AG20443 (cell line): ENCODE measurements at places on chromosomes 12 and 14.

DNA sequence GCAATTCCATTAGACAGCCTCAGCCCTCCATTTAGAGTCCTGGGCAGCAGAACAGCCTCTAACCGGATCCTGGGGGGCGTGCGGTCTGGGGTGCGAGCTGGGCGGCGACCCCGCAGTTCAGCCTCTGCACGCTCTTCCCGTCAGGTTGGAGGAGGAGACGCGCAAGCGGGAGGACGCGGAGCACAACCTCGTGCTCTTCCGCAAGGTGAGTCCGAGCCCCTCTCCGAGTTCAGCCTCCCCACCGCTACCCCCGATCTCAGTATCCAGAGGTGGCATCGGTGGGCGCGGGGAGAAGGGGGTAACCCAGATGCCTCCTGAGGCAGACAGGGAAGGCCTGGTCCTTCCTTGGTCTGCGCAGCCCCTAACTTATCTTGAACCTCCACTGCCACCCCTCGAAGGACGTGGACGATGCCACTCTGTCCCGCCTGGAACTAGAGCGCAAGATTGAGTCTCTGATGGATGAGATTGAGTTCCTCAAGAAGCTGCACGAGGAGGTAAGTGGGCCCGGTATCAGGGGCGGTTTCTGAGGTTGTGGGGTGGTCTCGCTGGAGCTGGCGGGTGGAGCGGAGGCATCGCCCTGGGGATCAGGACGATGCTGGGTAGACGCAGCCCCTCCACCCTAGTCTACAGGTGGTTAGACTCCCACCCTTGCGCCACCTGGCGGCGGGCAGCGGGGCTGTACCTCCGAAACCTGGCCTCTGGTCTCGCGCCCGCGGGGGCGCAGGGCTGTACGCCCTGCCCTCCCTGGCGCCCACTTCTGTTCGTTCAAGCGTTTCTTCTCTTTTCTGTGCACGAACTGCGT is 1.3 kb downstream of the PRPH start:
- DNase-seq = peak; percentile 75

GRCh38 chr14:52314595-52315354 is 663 bp downstream of the PTGER2 start:
- DNase-seq = peak; percentile 57

- no peak for DNase-seq
Measured at GRCh38 chr14:102492531-102492910, 17.1 kb downstream of the ANKRD9 start.

DNA sequence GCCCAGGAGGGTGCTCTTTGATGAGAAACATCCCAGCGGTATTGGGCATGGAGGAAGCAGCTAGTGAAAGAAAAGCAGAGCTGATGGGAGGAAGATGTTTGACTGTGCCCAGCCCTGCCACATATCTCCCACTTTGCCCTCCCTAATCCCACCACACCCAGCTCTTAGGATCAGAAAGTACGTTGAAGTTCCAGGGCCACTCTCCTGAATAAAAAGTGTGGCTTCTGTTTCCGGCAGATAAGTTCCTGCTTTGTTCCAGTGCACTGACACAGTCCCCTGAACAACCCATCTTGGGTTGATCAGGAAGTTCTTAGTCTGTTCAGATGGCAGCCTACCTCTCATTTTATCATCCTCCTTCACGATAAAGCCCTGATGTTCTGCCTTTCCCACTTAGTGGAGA is 16.5 kb downstream of the TPCN1 start:
- DNase-seq = peak; percentile 1

- DNase-seq = no peak
Measured at GRCh38 chr14:80584744-80585505, 356.6 kb downstream of the CEP128 start.

DNA sequence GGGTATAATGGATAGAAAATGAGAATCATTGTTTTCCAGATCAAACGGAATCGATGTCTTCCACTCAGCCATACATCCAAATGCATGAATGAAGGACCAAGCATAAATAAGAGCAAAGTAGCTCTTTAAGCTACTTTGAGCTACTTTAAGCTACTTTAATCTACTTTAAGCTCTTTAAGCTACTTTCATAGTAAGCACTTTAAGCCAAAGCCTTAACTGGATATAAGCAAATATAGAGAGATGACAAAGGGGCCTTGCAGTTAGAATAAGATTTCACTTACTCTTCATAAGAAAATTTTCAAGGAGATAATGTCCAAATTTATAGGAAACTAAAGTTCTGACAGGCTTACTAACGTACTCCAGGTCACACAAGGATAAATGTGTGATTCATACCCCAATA is 355.6 kb upstream of the KITLG start:
- no peak for DNase-seq

DNA sequence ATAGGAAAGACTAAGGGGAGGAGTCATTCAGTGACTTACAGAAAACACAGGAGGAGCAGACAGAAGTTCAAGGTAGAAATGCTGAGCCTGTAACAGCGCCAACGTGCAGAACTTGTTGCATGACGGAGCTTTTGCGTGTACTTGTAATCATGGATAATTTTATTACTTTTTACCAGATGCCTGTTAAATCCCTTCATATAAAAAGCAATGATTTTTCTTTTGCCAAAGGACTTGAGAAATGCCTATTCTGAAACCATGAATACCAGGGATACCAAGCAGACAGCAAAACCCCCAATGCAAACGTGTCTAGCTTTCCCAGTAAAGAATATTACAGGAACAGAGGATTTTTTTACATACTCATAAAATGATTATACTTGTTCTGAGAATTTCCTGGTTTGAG is 163.6 kb upstream of the GSC start:
- peak; percentile 30 for DNase-seq

- no peak for DNase-seq
Measured at GRCh38 chr12:33639975-33640374, 200.4 kb upstream of the SYT10 start.

DNA sequence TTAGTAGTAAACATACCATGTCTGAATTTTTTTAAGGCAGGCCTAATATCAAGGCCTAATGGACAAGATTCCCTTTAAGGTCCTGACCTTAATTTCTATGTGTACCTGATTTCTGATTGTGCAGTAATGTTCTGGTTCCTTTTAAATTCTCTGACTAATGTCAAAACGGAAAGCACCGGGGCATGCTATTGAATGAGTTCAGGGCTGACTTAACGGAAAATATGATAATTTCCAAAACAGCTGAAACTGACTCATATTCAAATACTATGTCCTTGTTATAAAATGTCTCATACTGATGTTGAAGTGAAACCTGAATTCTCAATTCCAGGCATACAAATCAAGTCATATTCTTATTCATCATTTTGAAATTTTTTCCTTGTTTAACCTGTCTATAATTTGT is 6.7 kb downstream of the TAS2R43 start:
- DNase-seq = no peak

DNA sequence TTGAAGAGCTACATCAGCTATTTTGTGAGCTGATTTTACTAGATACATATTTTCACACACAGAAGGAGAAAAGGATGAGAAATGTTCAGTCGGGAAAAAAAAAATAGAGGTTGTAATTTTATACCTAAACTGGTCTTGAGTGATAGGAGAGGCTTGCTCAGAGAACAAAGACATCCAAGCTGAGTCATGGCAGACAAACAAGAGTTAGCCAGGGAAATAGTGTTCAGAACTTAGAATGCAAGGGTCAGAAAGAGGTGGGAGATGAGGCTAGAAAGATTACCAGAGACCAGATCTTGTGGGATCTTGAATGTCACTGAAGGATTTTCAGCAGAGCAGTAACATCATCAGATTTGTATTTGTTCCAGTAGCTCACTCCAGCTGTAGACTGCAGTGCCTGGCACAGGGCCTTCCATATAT is 121.9 kb upstream of the ATF1 start:
- DNase-seq = no peak

DNA sequence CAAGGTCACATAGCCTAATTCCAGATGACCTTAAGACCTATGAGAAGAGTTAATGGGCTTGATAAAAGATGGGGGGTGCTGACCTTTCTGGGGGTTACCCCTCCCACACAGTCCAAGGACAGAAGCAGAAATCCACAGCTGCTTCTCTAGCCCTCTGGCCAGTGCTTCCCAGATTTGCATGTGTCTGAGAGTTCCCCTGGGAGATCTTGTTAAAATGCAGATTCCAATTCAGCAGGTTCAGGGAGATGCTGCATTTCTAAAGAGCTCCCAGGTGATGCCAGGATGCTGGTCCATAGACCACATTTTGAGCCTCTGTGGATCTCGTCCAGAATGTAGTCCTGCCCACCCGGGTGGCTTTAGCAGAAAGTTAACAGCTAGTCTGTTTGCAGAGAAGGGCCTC is 82.1 kb downstream of the WSCD2 start:
- DNase-seq = no peak

DNA sequence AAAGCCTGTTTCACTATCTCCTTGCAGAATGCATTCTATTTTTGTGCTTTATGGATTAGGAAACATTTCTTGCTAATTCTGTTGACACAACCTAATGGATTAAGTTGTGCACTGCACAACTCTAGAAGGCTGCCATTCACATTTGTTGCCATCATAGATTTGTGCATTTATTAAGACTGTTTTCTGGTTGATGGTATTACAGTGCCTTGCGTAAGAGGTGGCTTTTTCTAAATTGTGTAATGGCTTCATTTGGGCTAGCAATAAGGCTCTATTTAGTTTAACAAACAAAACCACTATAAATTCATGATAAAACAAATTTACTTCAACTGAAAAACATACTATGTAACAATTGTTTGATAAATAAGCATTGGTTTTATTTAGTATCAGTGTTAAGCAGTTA is 175.9 kb downstream of the TRHDE start:
- no peak for DNase-seq

GRCh38 chr12:47734725-47735480 is 9.6 kb upstream of the ENDOU start:
- DNase-seq = no peak

DNA sequence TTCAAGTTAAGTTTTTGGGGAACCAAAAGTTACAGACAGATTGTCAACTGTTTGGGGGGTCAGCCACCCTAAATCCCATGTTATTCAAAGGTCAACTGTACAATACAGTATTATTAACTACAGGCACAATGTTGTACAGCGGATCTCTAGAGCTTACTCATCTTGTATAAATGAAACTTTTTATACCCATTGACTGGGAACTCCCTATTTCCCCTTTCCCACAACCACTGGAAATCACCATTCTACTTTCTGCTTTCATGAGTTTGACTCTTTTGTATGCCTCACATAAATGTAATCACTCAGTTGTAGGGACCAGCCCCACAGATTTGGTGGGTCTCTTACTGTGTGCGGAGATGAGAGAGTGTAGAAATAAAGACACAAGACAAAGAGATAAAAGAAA is 57.8 kb downstream of the SLCO1B3 start:
- no peak for DNase-seq

DNA sequence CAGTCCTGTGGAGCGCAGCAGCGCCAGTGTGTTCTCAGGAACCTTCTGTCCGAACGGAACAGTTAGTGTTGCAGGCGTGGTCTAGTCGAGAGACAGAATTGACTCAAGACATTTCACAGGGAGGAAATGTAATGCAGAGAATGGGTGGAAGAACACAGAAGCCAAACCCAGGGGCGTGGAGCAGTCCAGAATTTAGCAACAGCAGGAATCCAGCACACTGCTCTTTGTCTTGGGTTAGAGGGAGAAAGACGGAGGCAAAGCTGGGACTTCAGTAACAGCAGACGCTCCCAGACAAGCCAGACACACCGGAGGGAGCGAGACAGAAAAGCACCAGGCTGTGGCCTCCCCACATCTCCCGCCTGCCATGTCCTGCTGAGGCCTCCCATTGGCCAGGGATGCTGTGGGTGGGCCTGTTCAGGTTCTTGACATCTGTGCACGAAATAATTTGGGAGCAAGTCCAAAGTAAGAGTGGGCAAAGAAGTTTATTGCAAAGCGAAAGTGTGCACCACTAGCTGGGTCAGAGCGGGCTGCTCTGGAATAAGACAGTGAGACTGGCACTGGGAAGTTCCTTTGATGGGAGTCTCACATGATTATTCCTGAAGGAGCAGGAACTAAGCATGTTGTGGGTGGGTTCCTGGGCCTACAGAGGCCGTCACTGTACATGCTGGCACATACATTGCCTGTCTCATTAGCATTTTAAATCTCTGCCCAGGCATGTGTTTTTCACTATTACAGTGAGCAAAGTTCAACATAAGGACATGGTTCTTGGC is 339.3 kb upstream of the SFSWAP start:
- peak; percentile 46 for DNase-seq

DNA sequence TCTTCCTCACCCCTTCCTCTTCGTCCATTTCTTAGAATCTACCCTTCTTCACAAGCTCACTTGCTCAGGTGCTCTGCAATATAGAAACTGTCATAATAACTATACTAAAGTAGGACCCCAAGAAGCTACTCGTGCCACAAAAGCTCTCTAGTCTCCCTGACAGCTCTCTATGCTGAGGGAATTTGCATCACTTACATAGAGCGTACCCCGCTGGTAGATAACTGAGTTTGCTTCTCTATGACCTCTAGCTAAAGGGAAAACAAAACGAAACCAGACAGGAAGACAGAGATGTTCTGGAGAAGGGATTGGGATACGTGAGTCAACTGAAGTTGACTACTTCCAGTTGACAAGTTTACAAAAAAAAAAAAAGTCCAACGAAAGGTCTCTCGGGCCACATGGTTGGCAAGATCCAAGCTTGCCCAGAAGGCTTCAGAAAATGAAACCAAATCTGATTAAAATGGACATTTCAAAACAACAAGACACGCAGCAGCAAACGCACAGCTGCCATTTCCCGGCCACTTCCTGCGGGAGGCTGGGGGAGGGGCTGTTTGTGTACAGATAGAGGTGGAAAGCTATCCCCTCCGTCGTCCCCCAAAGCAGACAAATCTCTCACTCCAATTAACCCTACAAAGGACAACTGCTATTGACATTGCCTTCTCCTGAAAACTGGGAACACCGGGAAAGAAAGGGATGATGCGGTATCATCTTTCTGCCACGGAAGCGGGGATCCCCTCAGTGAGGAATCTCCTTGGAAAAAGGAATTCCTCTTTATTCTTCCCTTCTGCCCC is 1.3 kb downstream of the BAZ2A start:
- DNase-seq = peak; percentile 58

DNA sequence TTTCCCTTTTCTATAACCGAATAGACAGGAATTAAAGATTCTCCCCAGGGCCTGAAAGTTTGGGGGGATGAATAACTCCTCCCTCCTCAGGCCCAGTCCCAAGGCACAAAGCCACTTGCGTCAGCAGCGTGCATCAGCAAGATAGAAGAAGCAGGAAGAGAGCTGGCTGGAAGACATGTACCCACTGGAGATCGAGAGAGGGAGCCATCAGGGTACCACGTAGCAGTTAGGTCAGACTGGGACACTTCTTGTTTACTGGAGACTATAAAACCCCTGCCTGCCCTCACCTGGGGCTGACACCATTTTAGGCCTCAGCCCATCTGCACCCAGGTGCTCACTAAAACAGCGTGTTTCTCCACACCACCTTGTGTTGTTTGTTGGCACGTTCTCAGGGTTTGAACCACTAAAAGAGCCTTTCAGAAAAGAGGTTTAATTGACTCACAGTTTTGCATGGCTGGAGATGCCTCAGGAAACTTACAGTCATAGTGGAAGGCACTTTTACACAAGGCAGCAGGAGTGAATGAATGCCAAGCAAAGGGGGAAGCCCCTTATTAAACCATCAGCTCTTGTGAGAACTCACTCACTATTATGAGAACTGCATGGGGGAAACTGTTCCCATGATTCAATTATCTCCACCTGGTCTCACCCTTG is 93.2 kb downstream of the TMTC3 start:
- DNase-seq = no peak
